ENCODE measurements at places on chromosomes 12 and 14.

- peak; percentile 46 for DNase-seq
Observed at GRCh38 chr12:104137001-104137901, 759 bp downstream of the NFYB start.

DNA sequence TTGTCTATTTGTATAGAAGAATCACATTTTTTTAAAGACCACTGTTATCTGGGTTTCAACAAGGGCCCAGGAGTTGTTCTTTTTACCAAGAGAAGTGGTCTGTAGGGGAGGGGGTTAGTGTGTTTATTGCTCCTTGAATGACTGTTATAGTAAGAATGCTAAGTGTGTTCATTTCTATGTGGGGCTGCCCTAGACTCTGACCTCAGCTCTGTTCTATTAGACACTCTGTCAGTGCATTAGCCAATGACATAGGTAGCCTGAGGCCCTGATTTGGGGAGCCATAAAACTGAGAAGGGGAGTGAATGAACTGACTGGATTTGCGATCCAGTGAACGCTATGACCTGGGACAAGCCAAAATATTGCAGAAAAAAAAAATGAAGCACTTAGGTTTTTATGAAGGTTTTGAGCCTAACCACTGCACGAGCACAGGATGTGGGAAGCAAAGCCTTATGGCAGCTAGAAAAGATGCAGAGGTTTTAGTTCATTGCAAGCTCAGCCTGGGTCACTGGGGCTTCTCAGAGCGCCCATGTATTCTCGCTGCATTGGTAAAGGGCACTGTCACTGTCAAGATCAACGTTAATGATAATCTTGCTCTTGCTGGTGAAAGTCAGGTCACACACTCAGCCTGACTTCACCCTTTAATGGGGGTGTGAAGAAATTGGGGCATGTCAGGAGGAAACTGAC, 63.8 kb downstream of the PRKCH start:
- DNase-seq = no peak

GRCh38 chr12:60266381-60266852, 670.6 kb downstream of the SLC16A7 start:
- DNase-seq = no peak

DNA sequence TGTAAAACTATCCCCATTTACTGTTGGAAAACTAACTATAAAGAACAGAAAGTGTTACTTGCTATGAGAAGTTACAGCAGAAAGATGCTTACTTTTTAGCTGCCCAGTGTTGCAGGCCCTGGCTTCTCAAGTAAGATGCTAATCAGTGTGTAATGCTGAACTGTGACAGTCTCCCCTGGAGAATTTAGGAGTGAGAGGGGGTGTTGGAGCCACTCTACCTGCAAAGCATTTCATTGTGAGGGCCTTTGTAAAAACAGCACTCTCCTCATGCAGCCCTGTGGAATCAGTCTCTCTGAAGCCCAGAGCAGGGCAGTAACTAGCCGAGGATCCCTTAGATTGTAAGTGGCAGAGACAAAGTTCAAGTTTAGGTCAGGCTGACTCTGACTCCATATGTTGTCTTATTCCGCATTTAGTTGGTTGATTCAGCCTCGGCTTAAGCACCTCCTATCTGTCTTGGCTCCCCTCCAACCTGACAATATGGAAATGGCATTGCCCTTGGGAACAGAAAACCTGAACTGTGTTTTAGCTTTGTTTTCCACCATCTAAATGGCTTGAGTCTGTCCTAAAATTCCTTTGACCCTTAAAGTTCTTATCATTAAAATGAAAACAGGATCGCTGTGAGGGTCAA, 141.3 kb downstream of the PRKCH start:
- no peak for DNase-seq

- no peak for DNase-seq
Observed at GRCh38 chr14:61233436-61233956, 47.6 kb downstream of the TMEM30B start.

- no peak for DNase-seq
Observed at GRCh38 chr12:132379996-132380395, 50.6 kb upstream of the GALNT9 start.

GRCh38 chr14:89196545-89196944, 220.5 kb downstream of the FOXN3 start:
- no peak for DNase-seq

- no peak for DNase-seq
Observed at GRCh38 chr12:91224401-91224800, 41.8 kb upstream of the DCN start.

DNA sequence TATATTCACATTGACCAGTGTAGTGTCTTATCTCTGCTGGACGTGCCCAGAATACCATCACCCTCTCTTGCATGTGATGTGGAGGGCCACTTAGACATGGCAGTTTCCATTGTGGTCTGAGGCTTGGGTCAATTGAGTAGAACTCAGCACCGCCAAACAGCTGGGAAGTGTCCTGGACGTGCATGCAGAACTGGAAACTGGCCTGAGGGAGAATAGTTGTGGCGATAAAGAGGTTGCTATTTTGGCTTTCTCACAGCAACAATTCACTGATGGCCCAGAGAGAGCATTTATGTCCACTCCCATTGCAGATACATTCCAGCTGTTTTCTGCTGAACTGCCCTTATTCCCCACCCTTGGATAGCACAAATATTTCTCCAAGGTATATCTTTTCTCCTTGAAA, 210.1 kb upstream of the DAAM1 start:
- no peak for DNase-seq

- DNase-seq = no peak
Observed at GRCh38 chr14:38098074-38098836, 109.4 kb upstream of the SSTR1 start.

DNA sequence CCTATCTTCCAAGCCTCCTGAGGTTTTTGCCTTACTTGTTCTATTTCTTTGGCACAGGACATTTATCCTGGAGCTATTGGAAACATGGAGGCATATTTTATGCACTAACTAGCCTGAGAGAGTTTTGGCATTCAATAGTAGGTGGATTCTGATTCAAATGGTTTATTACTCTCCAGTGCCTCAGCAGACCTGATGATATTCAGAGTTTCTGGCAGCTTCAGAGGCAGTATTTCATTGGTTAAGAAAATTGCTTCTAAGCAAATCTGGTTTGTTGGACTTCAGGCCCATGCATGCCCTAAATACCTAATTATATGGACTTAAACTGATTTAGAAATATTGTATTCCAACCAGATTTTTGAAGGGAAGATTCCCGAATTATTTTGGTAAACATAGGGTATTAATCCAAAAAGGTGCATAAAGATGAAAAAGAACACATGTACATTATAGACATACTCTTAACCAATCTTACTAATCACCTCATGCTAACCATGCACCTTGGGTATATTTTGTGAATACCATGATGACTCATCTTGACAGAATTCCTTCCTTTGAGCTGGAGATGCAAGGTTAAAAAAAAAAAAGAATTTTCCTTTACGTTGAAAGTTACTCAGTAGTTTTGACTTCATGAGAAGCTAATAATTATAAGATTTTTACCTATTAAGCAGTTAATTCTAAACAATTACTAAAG, 44.3 kb upstream of the KTN1 start:
- DNase-seq = no peak

GRCh38 chr14:64298773-64299172, 4.6 kb upstream of the ESR2 start:
- no peak for DNase-seq

DNA sequence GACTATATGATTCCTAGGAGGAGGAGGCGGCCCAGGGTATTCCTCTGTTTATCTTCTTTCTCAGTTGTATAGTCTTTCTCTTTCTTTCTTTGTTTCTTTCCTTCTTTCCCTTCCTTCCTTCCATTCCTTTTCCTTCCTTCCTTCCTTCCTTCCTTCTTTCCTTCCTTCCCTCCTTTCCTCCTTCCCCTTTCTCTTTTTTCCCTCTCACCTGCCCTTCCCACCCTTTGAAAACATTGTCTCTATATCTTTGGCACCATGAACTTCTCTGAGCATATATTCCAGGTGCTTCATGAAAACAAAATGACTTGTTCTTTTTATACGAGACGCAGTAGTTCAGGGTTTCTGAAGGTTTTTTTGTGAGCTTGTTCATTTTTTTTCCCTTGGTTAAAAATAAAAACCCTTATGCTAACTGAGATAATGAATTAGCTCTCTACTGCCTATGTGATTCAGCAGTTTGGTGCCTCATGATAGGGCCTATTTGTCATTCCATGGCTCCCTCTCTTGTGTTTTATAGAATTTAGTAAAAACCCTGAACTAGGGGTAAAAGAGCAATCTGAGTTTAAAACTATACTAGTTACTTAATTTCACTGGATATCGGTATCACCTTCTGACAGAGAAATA, 3.2 kb upstream of the TESPA1 start:
- DNase-seq = no peak

- DNase-seq = no peak
Observed at GRCh38 chr14:50061664-50062437, 54.5 kb downstream of the VCPKMT start.

GRCh38 chr12:102468261-102468915, 12.0 kb downstream of the IGF1 start:
- no peak for DNase-seq

GRCh38 chr14:39034481-39035296, 68.3 kb downstream of the SEC23A start:
- peak; percentile 37 for DNase-seq

DNA sequence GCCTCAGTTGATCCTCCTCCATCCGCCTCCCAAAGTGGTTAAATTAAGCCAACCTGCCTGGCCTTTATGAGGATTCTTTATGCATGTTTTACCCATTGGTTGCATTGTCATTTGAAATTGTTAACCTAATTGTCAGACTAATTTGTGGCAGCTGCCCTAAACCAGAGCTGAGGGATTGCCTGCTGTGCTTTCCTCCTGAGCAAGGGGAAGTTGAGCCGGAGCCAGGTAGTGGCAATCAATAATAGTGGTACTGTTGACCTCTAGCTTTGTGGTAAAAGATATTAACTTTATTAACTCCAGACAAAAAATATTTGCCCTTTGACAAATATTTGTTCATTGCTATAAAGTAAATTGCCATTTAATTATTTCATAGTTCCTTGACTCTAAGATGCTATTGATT, 5.6 kb upstream of the HEBP1 start:
- no peak for DNase-seq

GRCh38 chr14:24398293-24398652, 530 bp upstream of the NYNRIN start:
- DNase-seq = no peak

DNA sequence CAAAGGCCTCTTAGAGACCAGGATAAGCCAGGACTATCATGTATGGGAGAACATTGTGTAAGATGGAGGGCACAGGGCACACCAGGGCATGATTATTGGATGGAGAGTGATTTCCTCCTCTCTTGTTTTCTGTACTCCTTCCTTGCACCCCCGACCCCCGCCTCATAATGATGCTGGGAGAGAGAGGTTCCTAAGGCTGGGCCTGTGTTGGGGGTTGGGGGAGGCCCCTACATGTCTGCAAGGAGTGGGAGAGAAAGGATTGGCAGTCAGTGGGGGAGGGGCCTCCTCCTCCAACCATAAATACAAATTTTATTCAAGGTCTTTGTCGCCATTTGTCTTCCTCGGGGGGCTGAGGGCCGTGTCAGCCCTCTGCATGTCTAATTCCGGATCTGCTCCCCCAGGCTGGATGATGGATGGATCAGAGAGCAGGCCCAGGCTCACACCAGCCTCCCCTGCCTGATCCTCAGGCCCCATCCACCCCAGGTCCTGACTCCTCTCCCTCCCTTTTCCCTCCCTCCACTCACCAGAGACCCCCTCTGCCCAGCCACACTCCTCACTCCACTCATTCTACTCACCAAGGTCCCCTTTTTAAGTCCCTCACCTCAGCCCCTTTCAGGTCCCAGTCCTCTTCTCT, 2.0 kb upstream of the C1QL4 start:
- no peak for DNase-seq

- no peak for DNase-seq
Observed at GRCh38 chr12:124763594-124763979, 100.1 kb downstream of the SCARB1 start.

DNA sequence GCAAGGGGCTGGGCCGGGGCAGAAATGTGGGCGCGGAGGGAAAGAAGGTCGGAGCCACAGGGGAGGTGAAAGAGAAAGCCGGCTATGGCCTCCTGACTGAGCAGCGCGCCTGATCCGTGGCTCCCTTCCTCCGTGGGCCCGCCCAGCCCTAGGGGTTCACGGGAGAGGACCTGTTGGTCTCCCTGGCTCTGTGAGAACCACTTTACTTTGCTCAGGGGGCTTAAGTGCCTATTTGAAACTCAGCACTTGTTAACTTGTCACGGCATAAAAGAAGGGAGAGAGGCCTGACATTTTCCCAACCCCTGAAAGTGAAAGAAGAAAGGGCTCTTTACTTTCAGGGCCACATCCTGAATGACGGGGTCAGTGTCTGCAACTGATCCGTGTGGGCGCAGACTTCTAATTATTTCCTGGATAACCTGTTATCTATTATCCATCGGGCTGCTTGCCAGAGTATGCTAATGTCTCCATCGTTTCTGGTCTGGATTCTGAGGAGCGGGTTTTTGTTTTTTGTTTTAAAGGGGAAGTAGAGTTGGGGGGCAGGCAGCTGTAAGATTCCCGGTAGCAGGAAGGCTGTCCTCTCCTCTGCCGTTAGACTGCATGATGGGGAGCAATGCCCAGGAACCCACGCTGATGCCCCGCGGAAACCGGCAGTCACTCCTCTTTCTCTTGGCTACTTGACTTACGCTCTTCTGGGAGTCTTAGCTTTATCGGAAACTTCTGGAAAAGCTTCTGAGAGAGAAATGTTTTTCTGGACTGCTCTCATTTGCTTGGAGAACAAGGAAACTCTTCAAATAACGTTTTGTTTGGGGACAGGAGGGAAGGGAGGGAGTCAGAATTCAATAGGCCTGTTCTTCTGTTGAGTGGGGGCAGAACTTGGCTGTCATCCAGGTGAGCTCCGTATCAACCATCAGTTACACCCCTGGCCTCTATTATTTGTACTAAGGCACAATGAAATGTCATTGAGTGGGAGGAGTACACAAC, 127.7 kb upstream of the MAX start:
- no peak for DNase-seq

- DNase-seq = no peak
Observed at GRCh38 chr14:79899610-79900009, 311.7 kb downstream of the DIO2 start.

DNA sequence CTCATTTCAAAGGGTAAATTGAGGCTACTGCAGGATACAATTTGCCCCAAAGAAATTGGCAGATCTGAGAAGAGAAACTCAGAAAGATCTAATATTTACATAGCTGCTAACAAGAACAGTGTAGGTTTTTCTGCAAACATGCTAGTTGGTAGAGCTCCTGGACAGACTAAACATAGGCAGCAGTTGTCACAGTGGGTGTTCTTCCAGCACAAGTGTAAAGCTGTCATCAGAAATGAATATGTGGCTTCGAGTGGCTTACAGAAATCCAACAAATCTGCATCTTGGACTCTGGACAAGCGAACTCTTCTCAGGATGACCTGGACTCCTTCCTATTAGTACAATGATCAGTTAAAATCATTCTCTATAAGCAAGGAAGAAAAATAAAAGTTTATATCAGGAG, 5.9 kb downstream of the CBX5 start:
- DNase-seq = no peak

DNA sequence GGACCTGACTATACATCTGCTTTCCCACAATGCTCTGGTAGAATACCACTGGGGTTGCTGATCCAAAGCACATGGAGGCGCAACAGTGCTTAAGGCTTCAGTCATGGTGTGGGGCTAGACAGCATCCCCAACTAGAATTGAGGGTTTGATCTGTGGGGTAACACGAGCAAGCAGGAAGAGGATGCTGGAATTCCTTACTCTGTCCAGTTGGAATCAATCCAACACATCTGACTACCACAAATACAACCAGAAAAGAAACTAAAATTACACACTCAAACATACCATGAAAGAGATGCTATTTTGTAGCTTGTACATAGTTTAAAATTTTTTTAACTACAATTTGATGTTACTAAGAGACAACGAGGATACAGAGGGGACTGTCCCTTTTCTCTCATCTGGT, 40.4 kb upstream of the GTF2A1 start:
- DNase-seq = peak; percentile 22
